ENCODE measurements at places on chromosomes 11 and 22.
A peak's percentile ranks its signal among the peaks of the same experiment; 100 is the strongest.

DNA sequence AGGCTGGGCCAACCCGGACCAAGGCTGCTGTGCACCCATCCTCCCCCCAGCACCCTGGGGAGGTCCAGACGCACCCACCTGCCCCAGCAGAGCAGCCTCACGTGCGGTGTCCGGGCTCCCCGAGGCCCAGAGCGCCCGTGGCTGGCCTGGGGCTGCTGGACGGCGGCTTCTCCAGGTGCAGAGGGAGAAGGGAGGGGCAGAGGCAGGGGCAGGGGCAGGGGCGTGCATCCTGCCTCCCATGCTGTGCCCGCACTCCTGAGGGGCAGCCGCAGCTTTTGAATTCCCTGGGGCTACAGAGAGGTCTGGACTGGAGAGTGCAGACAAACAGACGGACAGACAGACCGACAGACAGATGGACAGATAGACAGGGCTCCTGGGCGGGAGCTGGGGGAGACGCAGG lies 83.6 kb upstream of the PRR5 start:
- peak; percentile 34 for DNase-seq

- DNase-seq: no peak
These were observed 193.6 kb downstream of the CWF19L2 start for GRCh38 chr11:107263844-107264563.

- DNase-seq: no peak
These were observed 9.8 kb downstream of the CD82 start for GRCh38 chr11:44575288-44575672.

DNA sequence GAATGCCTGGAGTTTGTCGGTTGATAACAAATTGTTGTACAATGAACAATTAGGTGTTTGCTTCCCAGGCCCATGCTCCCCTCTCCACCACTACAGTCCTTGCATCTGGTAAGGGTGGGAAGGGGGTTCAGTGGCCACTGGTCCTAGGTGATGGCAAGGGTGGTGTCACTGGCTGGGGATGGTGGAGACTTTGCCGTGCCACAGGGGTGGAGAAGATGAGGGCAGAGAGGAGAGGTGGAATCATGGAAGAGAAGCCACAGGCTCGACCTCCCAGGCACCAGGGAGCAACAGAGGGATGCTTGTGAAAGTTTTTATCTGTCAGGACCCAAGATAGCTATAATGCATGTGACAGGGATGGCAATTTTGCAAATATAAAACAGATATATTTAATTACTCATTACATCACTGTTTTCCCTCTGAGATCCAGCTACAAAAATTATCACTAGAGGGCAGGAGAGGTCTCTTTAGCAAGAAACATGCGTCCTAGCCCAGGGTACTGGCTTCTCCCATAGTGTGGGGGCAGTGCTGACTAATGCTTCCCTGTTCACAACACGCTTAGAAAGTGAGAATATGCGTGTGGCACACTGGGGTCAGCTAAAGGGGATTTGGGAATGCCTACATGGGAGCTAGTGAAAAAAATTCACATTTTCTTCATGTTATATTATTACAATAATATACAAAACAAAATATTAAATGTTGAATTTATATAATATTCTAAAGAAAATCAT lies 49.0 kb upstream of the AMPD3 start:
- DNase-seq: peak; percentile 74

GRCh38 chr11:118643995-118644345 lies 35.5 kb downstream of the TREH start:
- no peak for DNase-seq

GRCh38 chr11:122319085-122319484 lies 203.1 kb upstream of the BLID start:
- no peak for DNase-seq

- no peak for DNase-seq
These were observed 14.2 kb upstream of the PIK3C2A start for GRCh38 chr11:17221968-17222367.

DNA sequence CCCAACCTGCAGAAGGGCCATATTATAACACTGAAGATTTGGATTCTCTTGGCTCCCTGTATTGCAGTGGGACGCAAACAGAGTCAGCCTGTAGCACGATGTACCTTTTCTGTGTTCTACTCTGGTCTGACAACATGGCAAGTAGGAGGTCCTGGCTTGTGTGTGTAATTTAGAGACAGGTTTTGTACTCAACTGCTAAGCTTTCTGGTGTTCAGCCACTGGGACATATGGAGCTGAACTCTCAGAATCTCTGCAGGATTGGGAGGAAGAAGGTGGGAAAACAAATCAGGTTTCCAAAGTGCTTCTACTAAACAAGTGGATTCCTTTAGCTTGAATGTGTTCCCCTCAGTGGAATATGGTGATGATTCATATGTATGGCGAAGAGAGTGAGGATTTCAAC lies 192.5 kb upstream of the MTMR2 start:
- DNase-seq: no peak

DNA sequence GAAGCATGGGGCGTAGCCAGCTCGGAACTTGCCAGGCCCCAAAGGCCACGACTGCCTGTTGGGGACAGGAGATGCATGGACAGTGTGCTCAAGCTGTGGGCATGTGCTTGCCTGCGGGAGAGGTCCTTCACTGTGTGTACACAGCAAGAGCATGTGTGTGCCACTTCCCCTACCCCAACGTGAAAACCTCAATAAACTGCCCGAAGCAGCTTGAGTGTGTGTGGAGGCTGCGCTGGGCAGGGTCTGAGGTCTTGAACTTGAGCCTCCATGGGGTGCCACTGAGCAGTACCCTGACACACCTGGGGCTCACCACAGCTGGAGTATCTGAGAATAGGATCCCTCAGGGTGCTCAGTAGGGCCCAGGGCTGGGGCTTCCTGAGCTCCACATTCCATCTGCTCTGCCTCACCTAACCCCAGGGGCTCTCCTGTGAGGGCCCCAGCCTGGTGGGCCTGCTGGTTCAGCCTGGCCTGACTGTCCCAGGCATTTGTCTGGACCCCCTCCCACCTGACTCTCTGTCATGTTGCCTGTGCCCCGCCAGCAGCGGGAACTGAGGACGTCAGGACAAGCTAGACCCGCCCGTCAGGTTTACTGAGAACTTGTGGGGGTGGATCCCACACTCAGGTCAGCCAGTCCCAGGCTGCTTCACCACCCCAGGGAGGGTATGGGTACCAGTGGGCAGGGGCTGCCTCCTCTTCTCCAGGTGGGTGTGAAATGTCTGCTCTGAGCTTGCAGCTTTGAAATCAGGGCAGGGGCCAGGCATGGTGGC lies 3.2 kb downstream of the RASSF7 start:
- DNase-seq: no peak

DNA sequence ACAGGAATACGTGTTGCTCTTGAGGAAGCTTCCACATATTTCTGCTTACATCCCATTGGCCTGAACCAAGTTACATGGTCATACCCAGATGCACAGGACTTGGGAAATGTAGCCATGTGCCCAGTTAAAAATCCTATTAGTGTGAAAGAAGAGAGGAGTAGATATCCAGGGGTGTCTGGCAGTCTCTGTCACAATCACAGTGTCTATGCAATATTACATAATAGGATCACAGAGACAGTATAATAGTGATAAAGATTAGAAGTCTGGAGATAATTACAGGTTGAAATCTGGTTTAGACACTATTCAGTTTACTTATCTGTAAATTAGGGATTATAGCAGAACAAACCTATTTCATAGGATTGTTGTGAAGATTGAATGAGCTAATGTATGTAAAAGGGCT lies 62.6 kb upstream of the SLC6A5 start:
- DNase-seq: no peak

- peak; percentile 62 for DNase-seq
These were observed 32.7 kb upstream of the GLYATL1B start for GRCh38 chr11:59053387-59053786.

GRCh38 chr11:62217191-62217748 lies 8.8 kb downstream of the SCGB2A1 start:
- DNase-seq: no peak
